ENCODE measurements at places on chromosomes 13 and 19.

DNA sequence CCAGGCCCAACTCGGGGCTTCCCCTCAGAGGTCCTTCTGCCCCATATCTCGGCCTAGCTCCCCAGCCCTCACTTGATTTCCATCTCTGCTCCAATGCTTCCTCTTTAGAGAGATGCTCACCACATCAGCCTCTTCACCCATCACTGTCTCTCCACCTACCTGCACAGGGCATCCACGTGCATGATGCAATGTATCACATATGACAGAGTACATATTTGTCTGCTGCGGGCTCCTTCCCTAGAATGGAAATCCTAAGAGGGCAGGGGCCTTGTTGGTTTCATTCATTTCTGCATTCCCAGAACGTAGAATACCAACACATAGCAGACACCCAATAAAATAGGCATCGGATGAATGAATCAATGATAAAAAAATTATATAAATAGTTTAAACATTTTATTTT lies 130.3 kb downstream of the USP12 start:
- DNase-seq: no peak

DNA sequence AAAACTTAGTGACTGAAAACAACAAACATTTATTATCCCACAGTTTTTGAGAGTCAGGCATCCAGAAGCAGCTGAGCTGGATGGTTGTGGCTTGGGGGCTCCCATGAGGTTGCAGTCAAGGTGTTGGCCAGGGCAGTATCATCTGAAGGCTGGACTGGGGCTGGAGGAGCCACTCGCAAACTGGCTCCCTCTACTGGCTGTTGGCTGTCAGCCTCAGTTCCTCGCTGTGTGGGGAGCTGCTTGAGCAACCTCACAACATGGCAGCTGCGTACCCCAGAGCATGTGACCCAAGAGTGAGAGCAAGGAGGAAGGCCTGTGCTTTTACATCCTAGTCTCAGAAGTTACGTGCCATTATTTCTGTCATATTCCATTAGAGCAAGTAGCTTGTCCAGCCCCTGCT lies 9.7 kb downstream of the YJU2 start:
- DNase-seq: no peak

- DNase-seq: no peak
Observed at GRCh38 chr13:65784088-65784816, 1445.9 kb downstream of the PCDH9 start.

- DNase-seq: no peak
Observed at GRCh38 chr13:73955977-73956500, 178.2 kb downstream of the KLF12 start.

GRCh38 chr13:82571653-82572052 lies 1310.6 kb downstream of the SLITRK1 start:
- DNase-seq: no peak

- no peak for DNase-seq
Observed at GRCh38 chr19:17481986-17482385, 11.7 kb downstream of the SLC27A1 start.

GRCh38 chr19:11225172-11225571 lies 14.2 kb upstream of the ANGPTL8 start:
- DNase-seq: no peak

- no peak for DNase-seq
Observed at GRCh38 chr13:50248516-50249143, 233.4 kb downstream of the KCNRG start.

GRCh38 chr13:19181021-19181620 lies 503 bp downstream of the TUBA3C start:
- DNase-seq: no peak

DNA sequence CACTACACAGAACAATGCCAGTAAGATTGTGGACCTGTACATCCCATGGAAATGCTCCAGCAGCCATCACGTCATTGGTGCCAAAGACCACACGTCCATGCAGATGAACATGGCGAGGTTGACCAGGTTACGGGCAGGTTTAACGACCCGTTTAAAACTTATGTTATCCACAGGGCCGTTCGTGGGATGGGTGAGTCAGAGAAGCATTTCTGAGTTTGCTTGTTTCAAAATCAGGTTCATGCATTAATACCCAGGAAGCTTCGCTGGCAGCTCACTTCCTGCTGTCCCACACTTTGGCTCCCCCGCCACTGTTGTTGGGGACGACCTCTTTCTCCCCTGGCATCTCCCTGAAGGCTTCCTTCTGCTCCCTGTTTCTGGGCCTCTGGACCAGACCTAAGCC lies 194.1 kb downstream of the USP12 start:
- no peak for DNase-seq
